ENCODE measurements at places on chromosomes 7 and 10.

DNA sequence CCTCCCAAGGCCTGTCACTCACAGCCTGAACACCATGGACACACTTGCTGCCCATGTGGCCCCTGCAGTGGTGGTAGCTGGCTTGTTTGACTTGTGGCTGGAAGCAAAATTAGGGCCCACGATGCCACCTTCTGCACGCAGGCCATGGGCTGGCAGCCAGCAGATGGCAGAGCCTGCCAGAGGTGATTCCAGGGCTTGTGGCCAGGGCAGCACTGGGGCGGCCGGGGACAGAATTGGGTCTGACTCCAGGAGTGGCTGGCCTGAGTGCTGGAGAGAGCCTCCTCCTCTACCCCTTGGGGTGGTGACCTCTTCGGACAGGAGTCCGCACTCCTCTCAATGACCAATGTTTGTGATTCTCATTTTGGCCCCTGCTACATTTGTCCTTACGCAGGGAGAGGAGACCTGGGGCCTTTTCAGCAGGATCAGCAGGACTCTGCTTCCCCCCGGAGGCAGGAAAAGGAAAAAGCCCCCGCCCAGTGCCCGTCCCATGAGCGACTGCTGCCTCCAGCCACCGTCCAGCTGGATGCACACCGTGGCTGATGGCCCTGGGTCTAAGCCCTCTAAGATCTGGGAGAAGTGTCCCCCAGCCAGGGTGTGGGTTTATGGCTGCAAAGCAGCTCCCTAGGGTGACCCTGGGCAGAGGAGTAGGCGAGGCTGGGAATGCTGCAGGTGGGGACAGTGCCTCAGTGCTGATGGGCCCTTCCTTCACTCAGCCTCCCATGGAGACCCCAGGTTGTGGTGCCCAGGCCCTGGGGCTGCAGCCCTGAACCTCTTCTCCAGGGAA lies 26.5 kb downstream of the DNAJB12 start:
- DNase-seq = no peak

GRCh38 chr10:34179280-34179679 lies 635.8 kb downstream of the PARD3 start:
- no peak for DNase-seq

DNA sequence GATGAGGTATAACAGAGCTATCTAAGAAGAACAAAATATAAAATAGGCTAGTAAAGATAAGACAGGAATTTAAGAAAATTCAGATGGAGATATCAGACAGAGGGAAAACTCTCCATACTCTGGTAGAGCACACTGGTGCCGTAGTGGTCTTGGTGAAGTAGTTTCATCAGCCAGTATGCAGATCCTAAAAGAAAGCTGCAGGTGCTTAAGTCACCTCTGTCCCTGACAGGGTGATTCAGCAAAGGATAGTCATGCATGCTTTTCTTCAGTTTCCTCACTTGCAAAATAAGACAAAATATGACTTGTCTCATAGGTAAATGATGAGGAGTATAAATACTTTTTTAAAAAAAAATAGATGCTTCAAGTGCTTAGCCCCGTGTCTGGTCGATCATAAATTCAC lies 794.9 kb downstream of the TNS3 start:
- no peak for DNase-seq

GRCh38 chr7:917255-918117 lies 37.0 kb downstream of the ADAP1 start:
- no peak for DNase-seq

- no peak for DNase-seq
These were observed 33.9 kb downstream of the KAZALD1 start for GRCh38 chr10:101095550-101096213.

DNA sequence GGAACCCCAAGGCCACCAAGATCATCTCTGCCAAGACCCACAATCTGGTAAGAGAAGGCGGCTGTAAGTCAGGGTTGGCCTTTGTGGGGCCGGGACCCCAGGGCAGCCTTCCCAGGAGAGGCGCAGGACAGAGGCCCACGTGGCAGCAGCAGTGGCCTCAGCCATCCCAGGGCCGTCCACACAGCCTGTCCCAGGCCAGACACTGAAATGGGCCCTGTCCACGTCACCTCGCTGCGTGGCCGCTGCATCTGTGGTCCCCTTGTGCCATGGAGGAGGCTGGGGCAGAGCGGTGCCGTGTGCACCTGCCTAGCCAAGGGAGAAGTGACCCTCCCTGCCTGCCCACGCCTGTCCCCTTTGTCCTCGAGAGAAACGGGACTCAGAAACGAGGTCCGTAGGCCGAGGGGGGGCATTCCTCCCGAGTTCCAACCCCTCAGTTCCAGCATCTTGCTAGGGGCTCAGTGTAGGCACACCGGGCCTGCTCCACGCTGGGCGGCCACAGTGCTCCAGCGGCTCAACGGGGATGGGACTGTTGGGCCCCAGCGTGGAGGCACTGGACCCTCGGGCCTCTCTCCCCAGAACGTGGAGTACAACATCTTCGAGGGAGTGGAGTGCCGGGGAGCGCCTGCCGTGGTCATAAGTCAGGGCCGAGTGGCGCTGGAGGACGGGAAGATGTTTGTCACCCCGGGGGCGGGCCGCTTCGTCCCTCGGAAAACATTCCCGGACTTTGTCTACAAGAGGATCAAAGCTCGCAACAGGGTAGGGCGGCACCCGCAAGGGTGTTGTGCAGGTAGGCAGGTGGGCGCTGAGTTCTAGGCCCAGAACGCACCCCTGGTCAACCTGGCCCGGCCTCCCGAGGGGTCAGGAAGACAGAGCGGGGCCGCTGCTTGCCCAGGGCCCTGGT lies 15.6 kb downstream of the DPYSL4 start:
- DNase-seq = no peak

DNA sequence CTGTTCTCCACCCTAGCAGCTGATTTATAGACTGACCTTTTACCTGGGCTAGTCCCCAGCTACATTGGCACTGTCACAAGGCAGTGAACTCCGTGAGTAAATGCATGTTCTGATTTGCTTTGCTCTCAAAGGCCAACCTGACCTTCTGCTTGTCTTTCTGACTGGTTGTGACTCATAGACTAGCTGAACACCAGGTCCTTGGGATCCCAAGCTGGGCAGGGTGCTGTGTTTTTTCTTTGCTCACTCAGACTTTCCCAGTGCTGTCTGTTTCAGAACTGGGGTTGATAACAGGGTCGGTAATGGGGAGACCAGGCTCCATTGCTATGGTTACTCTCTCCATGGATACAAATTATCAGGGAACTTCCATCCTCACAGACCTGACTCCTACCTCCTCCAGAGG lies 35.0 kb downstream of the EVX1 start:
- DNase-seq = no peak

DNA sequence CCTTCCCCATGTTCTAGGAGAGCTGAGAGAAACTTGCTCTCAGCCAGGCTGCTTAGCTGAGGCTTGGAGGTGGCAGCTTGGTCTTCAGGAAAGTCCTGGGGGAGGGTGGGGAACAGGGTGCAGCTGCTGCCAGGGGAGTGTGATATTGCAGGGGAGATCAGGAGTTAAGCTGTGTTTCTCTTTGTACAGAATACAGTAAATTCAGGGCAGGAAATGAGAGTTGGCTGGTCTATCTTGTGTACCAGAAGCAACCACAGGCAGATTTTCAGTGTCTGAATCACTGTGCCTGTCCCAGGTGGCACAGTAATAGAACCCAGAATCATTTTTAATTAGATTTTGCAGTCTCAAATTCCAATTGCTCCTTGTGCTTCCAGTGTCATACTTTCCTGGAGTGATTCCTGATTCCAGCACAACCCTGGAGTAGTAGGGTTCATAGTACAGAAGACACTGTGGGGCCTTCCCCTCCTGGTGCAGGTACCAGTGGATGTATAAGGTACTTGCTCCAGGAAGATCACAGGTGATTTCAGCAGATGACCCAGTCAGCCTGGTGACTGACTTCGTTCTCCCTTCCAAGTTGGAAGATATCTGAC lies 94.0 kb upstream of the TARP start:
- DNase-seq = no peak

Data from right renal cortex interstitium (tissue), 3 donors.